ENCODE measurements at places on chromosomes 1 and 21.

- no peak for DNase-seq
These were observed 37.8 kb upstream of the ADARB1 start for GRCh38 chr21:45036630-45037029.

DNA sequence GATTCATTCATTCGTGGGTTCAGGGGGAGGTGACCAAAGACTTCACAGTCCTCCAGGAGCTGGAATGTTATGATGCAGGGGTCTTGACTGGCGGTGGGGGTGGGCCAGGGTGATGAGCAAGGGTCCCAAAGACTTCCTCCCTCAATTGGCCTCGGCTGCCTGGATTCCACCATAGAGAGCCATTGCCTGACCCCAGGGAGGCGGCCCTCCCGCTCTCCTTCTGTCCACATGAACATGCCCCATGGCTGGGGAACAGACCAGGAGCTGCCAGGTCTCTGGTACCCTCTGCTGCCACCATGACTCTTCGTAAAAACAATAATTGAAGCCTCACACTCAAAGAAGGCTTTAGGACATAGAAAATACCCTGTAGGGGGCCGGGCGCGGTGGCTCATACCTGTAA is 102.5 kb upstream of the CASZ1 start:
- DNase-seq, result no peak

GRCh38 chr1:171185091-171185490 is at the start of gene FMO2:
TSS of gene FMO2 (plus strand) at chr1:171185300. CDS start at chr1:171185714, 414 bp downstream.
- DNase-seq, result no peak

GRCh38 chr1:166950156-166950555 is 25.2 kb downstream of the ILDR2 start:
- no peak for DNase-seq

DNA sequence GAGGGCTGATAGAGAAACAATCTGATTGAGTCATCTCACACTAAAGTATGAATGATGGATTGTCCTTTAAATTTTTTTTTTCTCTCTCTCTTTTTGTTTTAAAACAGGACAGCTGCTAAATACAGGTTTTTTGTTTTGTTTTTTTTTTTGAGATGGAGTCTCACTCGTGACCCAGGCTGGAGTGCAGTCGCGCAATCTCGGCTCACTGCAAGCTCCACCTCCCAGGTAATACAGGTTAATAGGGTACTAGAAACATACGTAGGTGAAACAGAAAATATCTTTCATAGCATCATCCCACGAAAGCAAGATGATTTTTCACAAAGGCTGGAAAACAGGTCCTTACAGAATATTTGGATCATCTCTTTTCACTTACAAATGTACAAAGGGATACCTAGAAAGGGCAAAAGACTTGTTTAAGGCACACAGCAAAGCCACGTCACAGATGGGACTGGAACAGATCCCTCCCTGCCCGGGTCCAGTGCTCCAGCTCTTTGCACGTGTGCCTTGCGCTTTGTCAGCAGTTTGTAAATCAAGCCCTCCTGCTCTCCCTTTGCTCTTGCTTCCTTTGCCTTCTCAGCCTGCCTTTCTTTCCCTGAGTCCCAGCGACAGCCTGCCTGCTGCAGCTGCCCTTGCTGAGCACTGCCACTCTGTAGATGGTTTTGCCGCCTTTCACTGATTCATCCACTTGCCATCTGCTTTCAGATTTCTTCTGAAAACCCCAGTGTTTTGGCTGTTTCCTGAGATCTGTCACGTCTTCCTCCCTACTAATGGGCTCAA is 171.3 kb upstream of the BEND5 start:
- DNase-seq, result no peak

DNA sequence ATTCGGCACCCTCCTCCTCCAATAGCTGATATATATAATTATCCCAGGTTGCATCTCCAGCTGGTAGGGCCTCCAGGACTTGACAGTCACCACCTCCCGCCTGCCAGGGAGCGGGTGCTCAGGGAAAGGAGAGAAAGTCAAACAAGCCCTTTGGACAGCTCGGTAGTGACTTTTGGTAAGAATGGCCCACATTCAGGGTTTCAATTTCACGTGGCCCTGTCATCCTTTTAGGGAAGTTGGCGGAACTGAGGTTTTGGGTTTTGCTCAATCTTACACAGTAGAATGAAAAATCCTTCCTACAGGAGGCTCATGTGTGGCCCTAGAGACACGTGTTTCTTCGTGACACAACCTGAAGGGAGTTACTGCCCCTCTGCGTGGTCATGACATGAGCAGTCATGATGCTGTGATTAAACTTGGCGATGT is 44.2 kb downstream of the CAPN8 start:
- DNase-seq, result no peak

DNA sequence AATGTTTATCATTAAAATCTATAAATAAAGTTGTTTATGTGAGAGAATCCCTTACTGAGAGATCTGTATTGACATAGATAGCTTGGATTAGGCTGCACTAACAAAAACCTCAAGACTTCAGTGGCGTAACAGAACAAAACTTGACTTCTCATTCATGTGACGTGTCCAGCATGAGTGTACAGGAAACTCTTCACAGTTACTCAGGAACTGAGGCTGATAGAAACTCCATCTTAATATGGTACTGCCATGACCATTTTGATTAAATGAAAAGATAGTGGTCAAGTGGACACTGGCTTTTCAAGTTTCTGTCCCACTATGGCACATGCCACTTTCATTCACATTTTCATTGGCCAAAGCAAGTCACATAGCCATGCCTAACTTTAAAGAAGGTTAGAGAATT is 3.7 kb downstream of the ST3GAL3 start:
- DNase-seq, result no peak

DNA sequence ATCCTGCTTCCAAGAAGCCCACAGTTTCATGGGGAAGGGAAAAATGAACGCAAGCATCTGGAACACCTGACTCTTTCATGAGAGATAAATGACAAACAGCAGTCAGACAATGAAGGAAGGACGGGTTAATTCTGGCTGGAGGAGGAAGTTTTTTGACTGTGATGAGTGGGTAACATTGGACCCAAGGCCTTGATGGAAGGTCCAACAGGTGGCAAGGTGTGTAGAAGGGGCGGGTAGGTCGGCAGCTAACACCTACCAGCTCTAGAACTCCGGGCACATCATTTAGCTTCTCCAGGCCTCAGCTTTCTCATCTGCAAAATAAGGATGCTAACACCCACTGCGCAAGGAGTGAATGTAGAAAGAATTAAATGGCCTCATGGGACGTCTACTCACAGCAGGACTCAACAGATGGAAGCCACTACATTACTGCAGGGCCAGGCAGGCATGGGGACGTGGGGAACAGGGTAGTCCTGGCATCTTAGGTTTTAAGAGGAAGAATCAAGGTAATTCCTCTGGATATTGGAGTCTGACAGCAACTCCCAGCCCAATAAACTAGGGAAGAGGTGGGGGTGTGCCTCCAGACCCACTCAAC is 12.9 kb downstream of the GLIS1 start:
- no peak for DNase-seq

GRCh38 chr1:7680207-7680954 is 90.7 kb upstream of the VAMP3 start:
- no peak for DNase-seq

GRCh38 chr21:44767834-44768831 is 33.5 kb downstream of the UBE2G2 start:
- DNase-seq, result no peak

DNA sequence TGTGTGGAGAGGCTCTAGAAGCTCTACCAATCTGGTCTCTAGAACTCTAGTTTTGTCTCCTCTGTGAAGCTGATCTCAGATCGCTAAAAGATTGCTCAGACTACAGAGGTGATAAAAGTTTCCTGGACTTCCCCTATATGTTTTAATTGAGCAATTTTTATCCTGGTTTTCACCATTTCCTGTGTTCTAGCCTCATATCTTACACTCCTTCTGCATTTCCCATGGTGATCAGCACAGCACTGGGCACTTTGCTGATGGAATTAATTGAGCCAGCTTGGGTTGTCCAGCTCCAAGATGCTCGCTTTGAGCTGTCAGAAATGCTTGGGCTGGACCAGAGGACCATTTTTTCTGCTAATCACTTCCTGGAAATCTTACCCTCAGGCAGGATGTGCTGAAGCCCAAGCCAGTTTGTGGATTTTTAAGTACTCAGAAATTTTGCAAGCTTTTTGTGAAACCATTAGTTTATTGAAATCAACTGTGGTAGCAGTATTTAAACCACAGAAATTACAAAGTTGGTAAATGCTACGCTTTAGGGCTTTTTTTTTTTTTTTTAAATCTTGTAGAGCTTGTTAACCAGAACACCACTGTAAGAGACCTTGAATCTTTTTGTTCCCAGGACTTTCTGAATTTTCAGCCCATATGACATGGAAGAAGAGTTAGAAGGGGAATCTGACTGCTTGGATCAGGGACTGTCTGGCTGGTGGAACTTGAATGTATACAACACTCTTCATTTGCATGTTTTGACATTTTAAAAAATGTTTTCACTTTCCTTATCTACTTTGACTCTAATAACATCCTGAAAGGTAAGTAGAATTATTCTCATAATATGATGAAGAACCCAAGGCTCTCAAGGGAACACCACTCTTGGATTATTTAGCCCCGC is 28.4 kb downstream of the CD48 start:
- DNase-seq, result no peak

- no peak for DNase-seq
These were observed 51.4 kb downstream of the LHX4 start for GRCh38 chr1:180281490-180281889.

DNA sequence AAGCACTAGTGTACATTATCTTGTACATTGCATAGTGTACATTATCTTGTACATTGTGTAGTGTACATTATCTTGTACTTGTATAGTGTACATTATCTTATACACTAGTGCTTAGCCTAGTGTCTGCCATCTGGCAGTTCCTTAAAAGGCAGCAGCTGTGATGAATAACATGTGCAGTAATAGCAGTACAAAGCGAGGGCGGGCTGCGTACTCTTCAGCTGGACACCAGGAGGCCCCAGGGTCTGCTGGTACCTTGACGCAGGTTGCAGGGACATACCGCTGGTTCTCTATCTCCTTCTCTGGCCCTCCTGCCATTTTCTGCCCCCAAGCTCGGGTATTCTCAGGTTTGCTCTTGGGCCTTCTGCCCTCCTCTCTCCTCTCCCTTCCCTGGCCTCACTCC is 149.6 kb downstream of the SEC16B start:
- no peak for DNase-seq

GRCh38 chr1:85801520-85801919 is 93.3 kb upstream of the ZNHIT6 start:
- DNase-seq, result no peak

DNA sequence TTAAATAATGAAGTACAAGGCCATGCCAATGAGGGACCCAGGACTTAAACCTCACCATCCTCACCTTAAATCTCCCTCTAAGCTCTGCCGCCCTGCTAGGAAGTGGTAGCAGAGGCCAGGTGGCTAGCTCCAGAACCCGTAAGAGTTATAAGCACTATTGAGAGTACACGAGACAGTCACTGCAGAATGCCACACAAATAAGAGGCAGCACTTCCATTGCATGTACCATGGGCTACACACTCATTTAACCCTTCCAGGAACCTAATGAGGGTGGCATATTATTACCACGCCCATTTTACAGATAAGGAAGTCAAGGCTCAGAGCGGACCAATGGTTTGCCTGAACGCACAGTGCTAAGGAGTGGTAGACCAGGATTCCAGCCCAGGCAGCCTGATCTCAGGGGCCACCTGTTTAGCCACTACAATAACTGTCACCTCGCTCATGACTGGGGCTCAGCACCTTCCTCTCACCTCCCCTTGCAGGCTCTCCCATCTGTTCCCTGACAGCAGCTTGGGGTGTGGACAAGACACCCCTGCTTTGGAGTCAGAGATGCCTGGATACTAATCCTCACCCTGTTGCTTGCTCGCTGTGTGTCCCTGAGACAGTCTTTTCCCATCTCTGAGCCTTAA is 54.8 kb upstream of the ID3 start:
- no peak for DNase-seq

DNA sequence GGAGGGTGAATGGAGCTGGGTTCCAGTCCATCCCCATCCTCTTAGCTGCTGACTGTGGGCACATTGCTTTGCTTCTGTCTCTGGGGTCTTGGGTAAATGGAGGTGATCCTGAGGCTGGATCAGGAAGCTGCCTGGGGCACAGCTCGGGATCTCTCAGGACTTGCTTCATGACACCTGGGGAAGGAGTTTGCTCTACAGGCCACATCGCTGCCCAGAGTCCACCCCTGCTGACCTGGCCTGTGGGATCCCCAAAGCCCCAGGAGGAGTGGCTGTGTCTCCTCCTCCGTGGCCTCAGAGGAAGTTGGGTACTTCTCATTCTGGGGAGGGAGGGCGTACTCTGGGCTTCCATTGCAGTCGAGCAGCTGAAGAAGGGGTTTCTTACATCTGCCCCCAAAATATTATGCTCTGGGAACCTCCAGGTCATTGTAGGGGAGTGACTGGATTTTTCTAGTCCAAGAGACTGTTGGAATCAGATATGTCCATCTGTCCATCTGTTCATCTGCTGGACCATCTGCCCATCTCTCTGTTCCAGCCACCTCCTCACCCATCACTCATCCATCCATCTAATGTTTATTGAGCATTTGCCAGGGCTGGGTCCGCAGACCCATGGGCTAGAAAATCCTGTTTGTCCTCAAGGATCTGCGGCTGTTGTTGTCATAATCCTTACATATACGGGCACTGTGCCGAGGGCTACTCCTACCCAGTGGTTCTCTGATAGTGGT is 45.9 kb downstream of the ARHGEF10L start:
- no peak for DNase-seq

DNA sequence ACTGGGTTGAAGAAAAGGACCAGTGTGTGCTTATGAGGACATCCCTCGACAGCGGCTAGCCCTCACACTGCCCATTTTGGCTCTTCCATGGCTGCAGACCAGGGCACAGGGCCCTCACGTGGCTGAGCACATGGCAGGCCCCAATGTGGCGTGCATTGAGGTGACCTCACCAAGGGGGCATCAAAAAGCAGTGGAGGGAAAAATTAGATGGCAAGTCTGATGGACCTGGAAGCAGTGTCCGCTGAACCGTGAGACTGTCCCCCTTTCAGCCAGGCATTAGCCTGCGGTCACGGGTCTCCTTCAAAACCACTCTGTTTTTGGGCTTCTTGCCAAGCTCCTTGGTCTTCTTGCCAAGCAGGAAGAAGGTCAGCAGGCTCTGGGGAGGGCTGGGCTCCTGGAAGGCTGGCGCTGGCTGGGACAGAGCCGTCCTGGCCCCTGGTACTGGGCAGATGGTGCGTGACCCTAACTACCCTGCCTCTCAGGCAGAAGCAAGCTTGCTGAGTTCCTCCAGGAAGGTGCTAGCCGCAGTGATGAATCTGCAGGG is 30.8 kb downstream of the TRIM67 start:
- no peak for DNase-seq

DNA sequence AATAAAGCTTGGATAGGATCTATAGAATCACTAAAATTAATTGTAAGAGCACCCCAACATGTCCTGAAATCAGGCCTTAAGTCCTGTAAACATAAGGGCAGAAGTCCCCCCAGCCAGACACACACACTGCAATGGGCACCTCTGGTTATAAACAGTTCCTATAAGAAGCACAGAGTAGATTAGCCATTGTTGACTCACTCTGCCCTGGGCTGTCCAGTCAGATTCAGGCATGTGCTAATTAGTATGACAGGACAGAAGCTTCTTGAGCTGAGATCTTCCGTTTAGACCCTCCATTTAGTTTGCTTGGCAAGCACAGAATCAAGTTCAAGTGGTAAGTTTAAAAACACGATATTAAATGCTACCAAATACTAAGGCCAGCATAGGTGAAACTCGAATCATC is 11.8 kb upstream of the DENND1B start:
- DNase-seq, result no peak

GRCh38 chr1:217527151-217527550 is 103.7 kb downstream of the GPATCH2 start:
- no peak for DNase-seq

- no peak for DNase-seq
These were observed 9.5 kb upstream of the SLC2A5 start for GRCh38 chr1:9078752-9079500.
